ENCODE measurements at places on chromosomes 6 and 20.
A peak's percentile ranks its signal among the peaks of the same experiment; 100 is the strongest.

- DNase-seq, result no peak
Measured at GRCh38 chr6:18261877-18262276, 2.5 kb downstream of the DEK start.

DNA sequence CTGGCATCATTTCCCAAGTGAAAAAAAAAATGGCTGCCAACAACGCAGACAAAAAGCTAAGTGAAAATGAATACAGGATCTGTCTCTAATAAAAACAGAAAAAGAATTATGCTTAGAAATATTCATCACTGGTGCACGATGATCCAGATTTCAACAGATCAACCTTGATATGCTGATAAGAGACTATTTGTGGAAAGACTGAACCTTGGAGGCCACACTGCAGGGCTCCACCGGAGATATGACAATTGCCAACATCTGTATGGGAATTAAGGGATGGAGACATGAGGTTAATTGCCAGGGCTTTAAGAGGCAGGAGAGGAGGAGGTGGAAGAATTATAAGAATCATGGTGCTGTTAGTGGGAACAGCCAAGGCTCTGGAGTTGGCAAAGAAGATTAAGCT lies 48.3 kb downstream of the PFDN4 start:
- no peak for DNase-seq

DNA sequence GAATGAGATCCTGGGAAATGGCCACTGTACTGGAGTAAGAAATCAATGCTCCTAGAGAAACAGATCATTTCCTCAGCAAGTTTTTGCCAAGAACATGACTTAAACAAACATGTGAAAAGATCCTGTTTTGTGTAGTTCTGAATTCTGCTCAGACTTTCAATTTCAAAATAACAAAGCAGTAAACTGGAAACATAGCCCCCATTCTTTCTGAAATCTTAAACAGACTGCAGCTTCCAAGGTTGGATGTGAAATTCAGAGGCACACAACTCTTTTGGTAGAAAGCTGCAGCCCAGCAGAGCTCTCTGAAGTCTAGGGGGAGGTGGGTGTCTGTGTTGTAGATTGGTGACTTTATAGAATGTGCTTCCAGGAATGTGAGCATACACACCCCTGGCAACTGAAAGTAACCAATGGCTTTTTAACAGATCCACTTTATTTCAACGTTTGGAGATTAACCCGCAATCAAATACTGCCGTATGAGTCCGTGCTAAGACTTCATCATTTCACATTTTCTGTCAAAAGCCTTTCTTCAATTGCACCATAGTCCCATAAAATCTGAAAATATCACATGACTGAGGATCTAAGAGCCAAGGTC lies 86.4 kb downstream of the ATXN1 start:
- peak; percentile 10 for DNase-seq

DNA sequence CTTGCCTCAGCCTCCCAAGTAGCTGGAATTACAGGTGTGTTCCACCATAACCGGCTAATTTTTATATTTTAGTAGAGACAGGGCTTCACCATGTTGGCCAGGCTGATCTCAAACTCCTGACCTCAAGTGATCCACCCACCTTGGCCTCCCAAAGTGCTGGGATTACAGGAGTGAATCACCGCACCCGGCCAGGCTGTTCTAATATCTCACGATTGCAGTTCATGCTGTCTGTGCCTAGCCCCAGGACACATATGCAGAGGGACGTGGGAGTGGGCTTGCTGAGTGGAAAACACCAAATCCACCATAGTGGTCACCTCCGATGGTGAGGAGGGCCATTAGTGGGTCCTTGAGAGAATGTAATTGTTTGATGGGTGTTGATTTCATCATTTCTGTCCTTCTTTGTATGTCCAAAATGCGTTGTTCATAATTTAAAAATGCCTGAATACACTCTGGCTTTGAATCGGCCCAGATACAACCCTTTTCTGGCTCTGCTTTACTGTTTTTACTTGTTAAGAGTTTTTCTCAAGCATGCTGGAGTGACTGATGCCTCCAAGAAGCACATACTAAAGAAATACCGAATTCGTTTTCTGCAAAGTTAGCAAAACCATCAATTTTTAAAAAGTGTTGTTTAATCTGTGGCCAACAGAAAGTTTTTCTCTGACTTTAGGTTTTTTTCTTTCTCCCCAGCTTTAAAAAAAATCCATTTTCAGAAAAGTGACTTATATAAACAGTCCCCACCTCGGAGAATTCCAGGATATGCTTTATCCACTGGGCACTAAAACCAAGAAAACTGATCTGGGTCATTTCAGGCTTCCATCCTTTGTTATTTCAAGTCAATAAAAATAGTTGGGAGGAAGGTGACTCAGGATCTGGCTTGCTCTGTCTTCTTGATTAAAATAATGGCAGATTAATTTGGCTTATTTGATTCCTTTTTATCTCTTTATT lies 18.8 kb upstream of the RALGAPA2 start:
- no peak for DNase-seq

DNA sequence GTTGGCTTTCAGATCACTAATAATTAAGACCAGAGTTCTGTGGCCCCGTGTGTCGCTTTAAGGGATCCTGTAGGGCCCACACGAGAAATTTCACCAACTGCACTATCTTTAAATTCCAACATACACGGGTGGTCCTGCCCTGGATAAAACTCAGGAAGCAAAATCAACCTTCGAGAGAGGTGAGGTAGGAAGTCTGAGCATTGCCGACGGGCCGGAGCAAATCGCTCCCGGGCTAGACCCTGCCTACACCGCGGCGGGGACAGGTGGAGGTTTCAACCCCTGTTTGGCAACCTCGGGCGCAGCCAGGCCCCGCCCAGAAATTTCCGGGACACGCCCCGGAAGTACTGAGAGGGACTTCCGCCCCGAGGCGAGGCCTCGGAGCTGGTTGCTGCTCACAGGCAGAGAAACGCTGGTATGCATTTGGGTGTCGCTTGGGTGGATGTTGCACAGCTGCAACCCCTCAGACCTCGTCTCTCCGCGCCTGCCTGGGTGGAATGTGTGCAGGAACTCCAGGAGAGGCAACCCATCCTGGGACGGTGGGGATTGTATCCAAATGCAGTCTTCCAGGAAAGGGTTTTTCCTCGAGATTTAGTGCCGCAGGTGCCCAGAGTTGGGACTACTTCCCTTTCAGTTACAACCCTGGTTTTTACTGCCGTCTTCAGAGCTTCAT lies 19.9 kb downstream of the ZKSCAN8 start:
- DNase-seq, result peak; percentile 93

GRCh38 chr6:136073216-136073615 lies 176.9 kb downstream of the MTFR2 start:
- DNase-seq, result no peak

DNA sequence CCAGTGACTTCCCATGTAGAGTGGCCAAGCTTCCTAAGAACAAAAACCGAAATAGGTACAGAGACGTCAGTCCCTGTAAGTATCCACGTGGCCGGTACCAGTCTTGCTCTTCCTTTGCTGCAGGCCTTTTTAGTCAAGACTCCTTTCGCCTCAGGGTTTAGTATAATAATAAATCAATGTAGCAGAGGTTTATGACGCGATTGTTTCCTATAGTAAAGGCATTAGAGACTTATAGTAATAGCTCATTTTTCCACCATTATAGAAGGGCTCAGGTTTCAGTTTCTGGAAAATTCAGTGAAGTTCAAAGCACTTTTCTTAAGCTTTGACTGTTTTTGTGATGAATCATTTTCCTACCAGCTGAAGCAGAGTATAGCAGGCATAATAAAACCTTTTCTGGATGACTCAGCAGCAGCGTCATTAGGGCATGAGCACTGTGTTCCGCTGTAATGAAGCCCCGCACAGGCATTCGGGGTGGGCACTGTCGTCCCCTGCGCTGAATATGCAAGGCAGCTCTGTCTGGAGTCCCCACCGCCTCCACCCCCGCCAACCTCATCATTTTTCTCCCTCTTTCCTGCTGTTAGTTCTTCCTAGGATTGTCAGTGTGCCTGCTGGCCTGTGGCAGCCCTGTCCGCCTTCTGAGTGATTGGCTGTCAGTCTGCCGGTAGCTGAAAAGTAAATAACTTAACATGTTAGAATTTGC lies 51.3 kb downstream of the PTPN1 start:
- DNase-seq, result peak; percentile 44

GRCh38 chr6:97102145-97102790 lies 177.7 kb downstream of the KLHL32 start:
- no peak for DNase-seq

DNA sequence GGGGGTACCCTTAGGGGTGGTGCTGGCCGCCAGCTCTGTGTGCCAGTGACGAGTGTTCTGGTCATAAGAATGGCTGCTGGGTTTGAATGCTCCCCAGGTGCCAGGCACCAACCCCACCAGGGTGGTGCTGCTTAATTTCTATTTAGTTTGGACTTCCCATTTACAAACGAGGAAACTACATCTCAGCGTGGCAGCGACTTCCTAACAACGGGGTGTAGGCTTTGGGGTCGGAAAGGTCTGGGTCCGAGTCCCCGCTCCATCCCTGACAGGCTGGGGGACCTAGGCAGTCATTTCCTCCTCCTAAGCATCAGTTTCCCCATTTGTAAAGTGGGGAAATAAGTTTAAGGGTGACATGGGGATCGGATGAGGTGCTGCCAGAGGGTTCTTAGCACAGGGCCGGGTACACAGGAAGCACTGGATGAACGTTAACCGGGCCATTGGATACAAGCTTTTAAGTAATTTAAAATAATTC lies 30.3 kb downstream of the CEBPB start:
- DNase-seq, result no peak

DNA sequence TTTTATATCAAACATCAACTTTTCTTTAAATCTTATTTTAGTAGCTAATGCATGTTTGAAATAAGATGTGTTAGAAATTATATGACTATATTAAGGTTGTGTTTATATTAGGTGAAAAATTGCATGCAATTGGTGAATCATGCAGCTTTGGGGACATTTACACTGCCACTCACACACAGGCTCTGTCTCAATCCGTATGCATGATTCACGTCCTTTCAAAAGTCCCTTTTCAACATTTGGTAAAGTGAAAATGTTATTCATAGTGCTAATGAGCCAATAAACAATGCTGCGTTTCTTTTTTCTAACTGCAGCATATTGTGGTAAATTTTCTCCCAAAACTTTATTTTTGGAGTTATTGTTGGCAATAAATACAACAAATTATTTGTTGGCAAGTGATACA lies 198.0 kb downstream of the FUT9 start:
- DNase-seq, result no peak

GRCh38 chr6:89398762-89399525 lies 13.1 kb downstream of the RRAGD start:
- no peak for DNase-seq

All from ELF-1 (cell line).